ENCODE measurements at places on chromosomes 7 and 10.

DNA sequence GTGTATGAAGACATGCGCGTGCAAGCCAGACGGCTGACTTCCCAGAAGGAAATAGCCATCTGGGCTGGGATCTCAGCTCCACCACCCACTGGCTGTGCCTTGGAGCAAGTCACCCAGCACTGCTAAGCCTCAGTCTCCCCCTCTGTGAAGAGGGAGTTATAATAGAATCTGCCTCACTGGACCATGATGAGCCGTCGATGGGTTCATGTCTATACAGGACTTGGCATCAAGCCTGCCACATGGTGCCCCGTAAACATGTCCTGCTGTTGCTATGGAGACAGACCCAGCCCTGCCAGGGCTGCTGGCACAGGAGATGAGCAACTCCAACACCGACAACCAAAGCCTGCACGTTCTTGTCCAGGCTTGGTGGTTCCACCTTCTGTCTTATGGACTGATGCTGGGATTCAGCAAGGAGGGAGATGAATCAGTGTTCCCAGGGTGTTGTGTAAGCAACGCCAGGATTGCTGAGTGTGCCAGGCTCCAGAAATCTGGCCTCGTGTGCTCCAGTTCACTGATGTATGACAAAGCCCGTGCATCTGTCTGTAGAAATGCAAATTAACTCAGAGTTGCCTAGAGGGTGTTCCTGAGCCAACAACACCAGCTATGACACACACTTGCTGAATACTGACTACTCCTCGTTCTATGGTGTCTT, 5.6 kb downstream of the GPR15LG start:
- no peak for DNase-seq

- no peak for DNase-seq
Measured at GRCh38 chr10:114359041-114359952, 45.0 kb downstream of the AFAP1L2 start.

DNA sequence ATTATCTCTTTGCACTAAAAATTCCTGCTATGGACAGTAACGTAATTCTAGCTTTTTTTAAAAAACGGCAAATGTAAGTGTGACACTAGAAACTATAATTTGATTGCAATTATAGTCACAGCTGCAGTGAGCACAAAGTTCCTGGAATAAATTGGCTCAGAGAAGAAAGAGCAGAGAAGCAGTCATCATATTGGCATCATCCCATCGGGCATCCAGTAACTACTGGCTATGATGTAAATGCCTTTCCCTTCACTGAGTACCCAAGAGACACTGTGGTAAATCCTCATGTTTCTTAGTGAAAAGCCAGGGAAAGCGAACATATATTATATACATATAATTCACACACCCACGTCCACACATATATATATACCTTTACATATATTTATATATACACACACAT, 43.6 kb downstream of the PIP4K2A start:
- DNase-seq, result no peak

DNA sequence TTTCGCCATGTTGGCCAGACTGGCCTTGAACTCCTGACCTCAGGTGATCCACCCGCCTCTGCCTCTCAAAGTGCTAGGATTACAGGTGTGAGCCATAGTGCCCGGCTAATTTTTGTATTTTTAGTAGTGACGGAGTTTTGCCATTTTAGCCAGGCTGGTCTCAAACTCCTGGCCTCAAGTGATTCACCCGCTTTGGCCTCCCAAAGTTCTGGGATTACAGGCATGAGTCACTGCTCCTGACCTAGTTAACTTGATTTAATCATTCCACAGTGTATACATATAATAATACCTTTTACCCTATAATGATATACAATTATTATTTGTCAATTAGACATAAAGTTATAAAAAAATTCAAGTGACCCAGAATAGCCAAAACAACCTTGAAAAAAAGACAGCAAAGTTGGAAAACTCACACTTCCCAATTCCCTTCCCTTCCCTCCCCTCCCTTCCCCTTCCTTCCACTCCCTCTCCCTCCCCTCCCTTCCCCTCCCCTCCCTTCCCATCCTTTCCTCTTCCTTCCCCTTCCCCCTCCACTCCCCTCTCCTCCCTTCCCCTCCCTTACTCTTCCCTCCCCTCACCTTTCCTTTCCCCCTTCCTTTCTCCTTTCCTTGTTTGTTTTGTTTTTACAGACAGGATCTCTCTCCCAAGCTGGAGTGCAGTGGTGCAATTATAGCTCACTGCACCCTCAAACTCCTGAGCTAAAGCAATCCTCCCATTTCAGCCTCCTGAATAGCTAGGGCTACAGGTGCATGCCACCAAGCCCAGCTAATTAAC, 14.8 kb upstream of the ZMIZ2 start:
- no peak for DNase-seq

DNA sequence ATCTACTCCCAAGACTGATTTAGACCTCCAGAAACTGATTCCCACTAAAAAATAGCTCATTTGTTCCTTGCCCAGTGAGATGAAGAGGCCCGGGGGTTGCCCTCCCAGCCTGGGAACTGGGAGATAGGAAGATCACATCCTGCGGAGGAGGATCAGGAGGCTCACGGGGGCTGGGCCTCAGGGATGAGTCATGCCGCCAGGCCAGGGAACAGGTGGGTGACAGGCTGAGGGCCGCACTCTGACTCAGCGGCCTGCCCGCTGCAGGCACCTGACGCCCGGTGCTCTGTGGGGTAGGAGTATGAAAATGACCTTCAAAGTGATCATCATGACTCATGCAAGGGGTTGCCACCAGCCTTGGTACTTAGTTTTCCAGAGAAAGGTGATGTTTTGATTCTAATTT, 104.5 kb upstream of the ZPBP start:
- peak; percentile 64 for DNase-seq

- no peak for DNase-seq
Measured at GRCh38 chr7:76354516-76354915, 4.3 kb downstream of the YWHAG start.

GRCh38 chr7:32502728-32503127, 7.4 kb downstream of the AVL9 start:
- no peak for DNase-seq

GRCh38 chr7:77837966-77838365, 39.4 kb downstream of the PHTF2 start:
- DNase-seq, result no peak

- no peak for DNase-seq
Measured at GRCh38 chr7:129134356-129134987, 10.0 kb upstream of the TSPAN33 start.

DNA sequence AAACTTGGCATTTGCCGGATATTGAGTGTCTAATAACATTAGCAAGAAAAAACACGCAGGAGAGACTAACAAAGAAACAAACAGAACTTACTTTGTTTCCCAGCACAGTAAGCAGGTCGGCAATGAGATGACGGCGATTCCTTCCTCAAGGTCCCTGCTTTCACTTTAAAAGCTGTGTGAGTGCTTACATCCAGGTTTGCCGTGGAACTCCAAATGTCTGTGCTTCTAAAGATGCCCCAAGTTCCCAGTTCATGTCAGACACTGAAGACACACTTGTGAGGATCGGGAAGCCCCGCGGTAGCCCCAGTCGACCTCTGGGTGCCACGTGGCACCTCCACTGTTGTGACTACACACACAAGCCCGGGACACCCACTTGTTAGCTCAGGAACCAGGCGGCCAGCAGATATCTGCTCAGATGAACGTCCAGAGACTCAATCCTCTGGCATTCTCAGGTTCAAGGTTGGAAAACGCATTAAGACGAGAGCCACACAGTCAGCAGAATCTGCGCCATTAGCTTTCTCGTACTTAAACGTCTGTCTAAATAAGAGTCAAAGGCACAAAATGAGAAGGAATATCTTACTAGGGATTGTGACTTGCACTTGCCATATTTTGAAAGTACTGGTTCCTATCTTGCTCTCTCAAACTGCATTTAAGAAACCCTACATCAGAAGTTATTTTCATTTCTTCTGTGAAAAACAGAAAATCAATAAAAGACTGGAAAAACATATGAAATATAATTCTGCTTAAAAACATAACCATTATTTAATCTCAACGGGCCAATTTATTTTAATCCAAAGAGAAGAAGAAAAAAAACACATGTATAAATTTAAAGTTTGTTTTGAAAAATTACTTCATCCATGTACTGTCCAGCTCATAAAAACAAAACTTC, 207.6 kb upstream of the KLF14 start:
- no peak for DNase-seq

DNA sequence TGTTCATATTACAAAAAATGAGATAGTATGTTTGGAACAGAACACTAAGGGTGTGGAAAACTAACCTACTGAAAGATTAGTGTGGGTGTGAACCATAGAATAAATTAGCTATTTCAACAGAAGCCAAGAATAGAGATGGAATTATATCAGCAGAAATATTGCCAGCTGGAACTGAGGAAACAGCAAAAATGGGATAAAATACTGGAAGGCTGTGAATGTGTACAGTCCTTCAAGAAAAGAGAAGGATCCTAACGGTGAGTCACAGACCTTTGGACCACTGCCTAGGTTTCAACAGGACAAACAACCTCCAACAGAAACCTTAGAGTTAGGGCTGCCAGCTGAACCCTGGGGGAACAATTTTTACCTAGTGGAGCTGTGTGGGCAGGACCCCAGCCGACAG, 395.0 kb downstream of the ZWINT start:
- DNase-seq, result no peak

GRCh38 chr10:5976512-5977470, 552 bp downstream of the IL15RA start:
- no peak for DNase-seq

- DNase-seq, result no peak
Measured at GRCh38 chr7:18861514-18862118, 255.8 kb downstream of the TWIST1 start.

DNA sequence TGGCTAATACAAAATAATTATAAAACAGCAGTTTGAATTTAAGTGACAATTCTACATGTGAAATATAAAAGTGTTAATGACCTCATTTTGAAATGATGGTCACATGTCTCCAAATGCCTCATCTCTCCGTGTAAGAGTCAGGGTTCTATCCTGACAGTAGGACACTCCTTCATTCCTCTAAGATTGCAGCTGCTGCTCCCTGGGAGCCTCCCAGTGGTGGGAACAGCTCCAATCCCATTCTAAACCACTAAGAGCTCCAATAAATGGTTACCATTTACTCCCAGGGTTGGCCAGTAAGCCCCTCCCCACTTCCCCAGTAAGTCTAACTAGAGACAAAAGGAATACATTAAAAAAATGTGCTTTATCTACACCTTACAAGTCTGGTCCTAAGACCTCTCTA, 344.6 kb upstream of the AOAH start:
- DNase-seq, result no peak

DNA sequence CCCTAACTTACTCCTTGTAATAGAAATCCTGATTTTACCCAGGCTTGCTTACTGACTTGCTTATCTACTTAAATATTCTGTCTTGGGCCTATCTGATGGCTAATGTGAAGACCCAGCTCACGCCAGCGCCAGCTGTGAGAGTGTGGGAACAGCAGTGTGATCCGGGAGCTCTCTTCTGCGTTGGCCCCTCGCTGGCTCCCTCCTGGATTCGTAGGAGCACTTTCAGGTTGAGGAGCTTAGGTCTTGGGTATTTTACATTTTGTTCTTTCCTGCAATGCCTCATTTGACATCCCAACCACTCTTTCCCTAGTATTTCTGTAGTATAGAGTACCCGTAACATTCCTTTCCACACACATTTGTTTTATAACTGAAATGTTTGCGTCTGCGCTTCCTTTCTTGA, 51.7 kb downstream of the CREM start:
- no peak for DNase-seq

GRCh38 chr10:3072641-3073360, 5.5 kb downstream of the PFKP start:
- DNase-seq, result no peak

DNA sequence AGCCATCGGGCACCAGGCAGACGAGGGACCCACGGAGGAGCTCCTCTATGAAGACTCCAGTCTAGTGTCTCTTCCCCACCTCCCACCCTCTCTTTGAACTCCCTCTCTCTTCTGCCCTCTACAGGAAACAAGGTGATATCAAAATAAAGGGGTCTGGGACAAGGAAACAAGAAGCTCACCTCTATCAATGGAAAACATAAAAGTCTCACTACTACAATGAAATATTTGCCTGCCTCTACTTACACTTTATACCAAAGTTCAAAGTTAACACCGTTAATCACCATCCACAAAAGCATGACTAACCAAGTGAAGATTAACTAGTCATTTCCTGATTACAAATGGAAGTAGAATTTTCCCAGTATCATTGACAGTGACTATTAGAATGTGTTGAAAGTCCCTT, 82.2 kb downstream of the PARD3 start:
- DNase-seq, result no peak

All from stimulated activated CD4-positive, alpha-beta T cell treated with anti-CD3 and anti-CD28 coated beads, Interleukin-12 subunit alpha, Interleukin-12 subunit beta, amount 100 ng/mL, for 48 hours (primary cell).